PC-3 (cell line): ENCODE measurements at places on chromosomes 7 and 10. TPM values are rescaled to one million over a fixed set of nuclear protein-coding genes. Genes with fewer than 3 reads are reported as not detected.

DNA sequence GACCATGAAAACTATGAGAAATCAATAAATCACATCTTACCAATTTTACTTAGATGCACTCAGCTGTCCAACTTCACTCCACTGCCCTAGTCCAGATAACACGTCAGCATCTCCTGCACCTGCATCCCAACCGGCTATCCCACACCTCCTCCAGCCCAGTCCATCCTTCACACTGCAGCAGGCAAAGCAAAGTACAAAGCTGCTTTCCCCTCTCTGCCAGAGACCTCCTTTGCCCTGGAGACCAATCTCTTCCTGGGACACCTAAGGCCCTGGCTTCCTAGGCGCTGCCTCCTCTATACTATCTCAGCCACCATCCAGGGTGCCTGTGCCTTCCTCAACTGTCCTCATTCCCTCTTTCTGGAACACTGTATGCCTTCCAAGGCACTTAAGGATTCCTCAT is 90.3 kb upstream of the DDC start:
- DNase-seq = no peak

DNA sequence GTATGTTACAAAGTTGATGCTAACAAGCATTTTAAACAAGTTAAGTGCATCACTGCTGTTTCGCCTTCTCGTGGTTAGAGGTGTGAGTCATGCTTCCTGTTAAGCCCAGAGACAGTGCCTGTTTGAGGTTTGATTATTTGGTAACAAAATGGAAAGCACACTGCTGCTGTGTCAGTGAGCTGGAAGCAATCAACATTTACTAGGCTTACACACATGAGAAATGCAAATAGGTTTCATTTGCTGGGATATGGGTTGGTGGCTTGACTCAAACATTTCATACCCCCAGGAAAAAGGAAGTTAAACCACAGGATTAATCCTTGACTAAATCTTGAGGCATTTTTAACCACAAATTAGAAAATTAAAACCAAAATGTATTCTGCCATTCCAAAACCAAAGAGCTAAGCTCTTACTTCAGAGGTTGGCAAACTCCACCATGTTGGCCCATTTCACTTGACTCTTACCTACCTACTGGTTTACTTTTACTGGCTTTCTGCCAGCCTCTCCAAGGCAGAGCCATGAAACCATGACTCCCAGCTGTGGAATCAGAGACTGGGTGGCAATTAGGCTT is 139.2 kb downstream of the ETV1 start:
- peak; percentile 97 for DNase-seq

GRCh38 chr10:101060951-101061623 is 702 bp upstream of the KAZALD1 start:
- DNase-seq = peak; percentile 90

DNA sequence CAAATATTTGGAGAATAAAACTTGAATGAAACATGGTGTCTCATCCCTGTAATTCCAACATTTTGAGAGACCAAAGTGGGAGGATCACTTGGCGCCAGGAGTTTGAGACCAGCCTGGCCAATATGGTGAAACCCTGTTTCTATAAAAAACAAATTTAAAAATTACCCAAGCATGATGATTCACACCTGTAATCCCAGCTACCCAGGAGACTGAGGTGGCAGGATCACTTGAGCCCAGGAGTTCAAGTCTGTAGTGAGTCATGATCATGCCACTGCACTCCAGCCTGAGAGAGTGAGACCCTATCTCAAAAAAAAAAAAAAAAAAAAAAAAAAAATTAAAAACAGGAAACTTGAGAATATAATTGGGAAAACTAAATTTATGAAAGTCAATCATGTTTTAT is 481.1 kb downstream of the SEMA3D start:
- DNase-seq = no peak

DNA sequence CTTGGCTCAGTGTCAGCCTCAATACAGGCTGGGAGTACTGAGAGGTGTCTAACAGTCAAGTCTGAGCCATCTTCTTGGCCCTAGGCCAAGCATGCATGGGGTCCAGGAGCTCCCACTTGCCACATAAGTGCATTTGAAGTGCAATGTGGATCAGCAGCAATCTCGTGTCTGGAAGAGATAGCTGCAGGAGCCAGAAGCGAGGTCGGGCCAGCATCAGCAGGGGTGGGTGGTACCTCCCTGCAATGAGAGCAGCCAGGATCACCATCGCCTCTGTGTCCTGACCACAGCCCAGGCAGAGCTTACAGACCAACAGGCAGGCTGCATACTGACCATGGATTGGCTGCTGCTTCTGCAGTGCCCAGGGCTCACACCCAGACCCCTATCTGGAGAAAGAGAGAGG is 83.0 kb upstream of the CXCL12 start:
- no peak for DNase-seq

- DNase-seq = no peak
These were observed 36.3 kb downstream of the PYROXD2 start for GRCh38 chr10:98378722-98379121.

DNA sequence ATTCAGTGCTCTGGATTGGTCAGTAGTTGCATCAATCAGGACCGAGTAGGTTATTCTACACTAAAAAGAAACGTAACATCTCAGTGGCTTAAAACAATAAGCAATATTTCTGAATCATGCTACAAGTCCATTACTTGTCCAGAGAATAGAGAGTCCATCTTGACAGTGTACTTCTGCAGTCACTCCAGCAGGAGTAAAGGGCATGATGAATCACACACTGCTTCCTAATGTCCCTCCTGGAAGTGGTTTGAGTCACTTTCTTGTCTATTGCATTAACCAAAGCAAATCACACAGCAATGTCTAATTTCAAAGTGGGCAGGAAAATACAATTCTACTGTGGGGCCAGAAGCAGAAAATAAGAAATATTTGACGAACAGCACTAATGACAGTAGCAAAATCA is 124.8 kb downstream of the TSPAN12 start:
- peak; percentile 66 for DNase-seq

DNA sequence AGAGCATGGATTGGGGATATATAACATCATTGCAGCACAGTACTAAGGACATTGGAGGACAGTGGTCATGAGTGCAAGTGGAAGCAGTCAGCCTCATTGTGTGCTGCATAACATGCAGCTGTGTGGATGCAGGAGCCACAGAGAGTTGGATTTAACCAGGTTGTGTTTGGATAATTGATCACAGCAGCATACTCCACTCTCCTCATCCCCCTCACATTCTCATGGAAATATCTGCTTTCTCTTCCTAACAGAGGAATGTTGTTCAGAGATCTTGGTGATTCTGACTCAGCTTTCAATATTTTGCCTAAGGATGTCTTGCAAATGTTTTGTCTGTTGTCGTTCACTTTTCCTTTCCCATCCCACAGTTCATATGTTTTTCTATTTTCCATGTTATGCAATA is 31.8 kb upstream of the LSM8 start:
- no peak for DNase-seq

GRCh38 chr7:23315366-23315765 is 16.2 kb downstream of the MALSU1 start:
- no peak for DNase-seq

GRCh38 chr7:107726356-107727130 is 17.4 kb upstream of the CBLL1 start:
- DNase-seq = no peak

- no peak for DNase-seq
These were observed 167.1 kb downstream of the NEURL1 start for GRCh38 chr10:103660364-103661197.

The EPO gene
- total RNA-seq = not detected in 2 replicates

The CYP3A4 gene
- total RNA-seq = not detected in 2 replicates

The NODAL gene
- not detected in 2 replicates for total RNA-seq

The GLUD1 gene
- total RNA-seq = 67.9 and 75.9 TPM in 2 replicates

The CFAP46 gene
- total RNA-seq = 0.04 TPM in 1 of 2 replicates, not detected in the other

The DNAH11 gene
- 1.6 and 5.2 TPM in 2 replicates for total RNA-seq

The GALNT17 gene
- not detected in 2 replicates for total RNA-seq
